Breast epithelium (tissue), 4 donors: ENCODE measurements at places on chromosomes 16 and 17. TPM values are rescaled to one million over a fixed set of nuclear protein-coding genes. Genes with fewer than 3 reads are reported as not detected.

SRCIN1 gene
- total RNA-seq, result 10.8 TPM

PSME3 gene
- 73.9 TPM for total RNA-seq

DNA sequence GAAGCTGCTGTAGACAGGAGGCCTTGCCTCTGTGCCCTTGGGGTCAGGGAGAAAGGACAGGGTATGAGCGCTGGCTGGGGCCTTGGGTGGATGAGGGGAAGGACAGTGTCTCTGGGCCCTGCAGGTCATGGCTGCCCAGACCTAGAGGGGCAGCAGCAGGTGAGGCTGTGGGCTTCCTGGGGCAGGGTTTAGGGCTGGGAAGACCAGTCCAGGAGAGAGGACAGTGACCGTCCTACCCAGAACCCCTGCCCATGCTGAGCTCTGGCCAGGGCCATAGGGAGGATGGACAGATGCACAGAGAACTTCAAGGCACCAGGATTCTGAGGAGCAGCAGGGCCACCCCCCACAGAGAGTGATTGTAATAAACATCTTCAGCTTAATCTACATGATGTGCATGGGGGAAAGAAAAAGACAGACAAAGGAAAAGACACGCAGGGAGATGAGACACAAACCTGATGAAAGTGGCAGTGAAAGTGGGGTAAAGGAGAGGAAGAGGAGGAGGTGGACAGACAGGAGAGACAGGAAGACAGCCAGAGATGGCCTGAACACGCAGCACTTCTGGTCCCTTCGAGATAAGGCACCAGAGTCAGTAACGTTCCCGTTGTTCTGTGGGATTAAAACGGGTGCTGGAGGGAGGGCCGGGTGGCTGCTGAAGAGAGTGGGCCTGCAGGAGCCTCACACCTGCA, 17.5 kb downstream of the FLOT2 start:
- no peak for DNase-seq

DNA sequence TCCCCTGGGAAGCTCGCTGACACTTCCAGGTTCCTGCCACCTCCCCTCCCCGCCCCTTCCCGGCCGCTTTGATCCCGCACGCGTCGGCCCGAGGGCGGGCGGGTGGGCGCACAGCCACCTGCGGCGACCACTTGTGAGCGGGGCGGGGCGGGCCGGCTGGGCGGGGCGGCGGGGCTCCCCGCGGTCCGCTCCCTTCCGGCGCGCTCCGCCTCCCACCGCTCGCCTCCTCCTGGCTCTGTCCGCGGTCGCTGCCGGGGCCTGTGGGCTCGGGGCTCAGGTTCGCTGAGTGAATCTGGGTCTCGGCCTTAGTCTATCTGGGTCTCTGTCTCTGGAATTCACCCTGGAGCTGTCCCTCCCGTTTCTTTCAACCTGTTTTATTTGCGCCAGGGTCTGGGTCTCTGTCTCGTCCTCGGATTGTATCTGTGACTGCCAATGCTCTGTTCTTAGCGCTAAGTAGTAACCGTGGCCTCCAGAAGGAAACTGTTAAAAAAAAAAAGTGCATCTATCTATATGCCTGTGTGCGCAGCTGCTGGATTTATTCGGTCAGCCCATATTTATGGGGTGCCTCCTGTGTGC, 2.7 kb upstream of the HES7 start:
- DNase-seq, result no peak

- no peak for DNase-seq
Observed at GRCh38 chr17:78107976-78108725, 20.4 kb downstream of the TMC6 start.

DNA sequence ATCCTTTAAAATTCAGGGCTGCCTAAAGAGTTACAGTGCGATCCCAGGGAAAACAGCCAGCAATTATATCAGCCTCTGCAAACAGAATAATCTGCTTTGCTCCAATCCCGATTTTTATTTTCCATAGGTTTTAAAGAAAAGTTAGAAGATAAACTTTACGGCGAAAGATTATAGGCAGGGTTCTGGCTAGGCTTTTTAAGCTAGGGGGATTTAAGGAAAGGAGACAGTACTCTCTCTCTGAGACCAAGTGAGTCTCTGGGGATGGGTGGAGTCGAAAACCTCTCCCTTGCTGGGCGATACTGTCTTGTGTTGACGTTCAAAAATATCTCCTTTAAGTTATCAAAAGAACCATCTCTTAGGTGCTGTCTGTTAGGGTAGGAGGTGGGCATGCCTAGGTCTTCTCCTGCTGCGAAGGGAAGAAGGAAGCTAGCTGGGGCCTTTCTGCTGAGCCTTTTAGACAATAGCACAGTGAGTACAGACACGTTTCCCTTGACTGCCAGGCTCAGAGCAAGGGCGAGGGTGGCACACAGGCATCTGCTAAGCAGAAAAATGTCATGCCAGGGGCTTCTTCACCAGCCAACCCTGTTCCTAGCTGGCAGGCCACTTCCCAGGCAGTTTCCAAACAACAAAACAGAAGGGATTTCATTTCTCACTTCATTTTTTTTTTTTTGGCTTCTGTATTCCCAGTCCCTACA, 167.9 kb upstream of the MAF start:
- no peak for DNase-seq

DNA sequence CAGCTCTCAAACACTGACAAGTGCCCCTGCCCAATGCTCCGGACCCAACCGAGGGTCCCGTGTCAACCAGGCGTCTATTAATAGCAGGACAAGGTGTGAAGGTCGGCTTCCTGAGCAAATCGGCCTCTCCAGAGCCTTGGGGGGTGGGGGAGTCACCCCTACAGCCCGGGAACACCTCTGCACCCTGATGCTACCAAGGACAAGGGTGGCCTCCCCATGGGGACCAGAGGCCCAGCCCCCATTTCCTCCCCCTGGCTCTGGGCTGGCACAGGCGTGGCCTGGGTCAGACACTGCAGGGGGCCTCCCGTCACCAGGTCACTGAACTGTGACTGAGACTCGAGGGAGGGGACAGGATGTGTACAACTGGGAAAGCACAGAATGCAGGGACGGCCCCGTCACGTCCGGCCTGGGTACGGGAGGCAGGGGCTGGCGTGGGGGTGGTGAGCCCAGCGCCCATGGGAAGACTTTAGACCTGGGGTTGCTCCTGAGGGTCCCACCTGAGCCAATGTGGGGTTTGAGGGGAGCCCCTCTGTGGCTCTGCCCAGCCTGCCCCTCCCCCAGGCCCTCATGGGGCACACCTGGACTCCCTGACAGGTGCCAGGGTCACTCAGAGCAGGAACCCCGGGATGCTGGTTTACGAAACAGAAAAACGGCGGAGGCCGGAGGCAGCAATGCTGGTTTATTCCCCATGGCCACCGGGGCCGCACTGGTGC, 579 bp upstream of the CYBA start:
- no peak for DNase-seq

GRCh38 chr16:30651124-30652004, 604 bp downstream of the PRR14 start:
- peak; percentile 57 for DNase-seq

GRCh38 chr16:968620-969019, 2.2 kb downstream of the LMF1 start:
- no peak for DNase-seq

TEX14 gene
- total RNA-seq, result 0.33 TPM

DNA sequence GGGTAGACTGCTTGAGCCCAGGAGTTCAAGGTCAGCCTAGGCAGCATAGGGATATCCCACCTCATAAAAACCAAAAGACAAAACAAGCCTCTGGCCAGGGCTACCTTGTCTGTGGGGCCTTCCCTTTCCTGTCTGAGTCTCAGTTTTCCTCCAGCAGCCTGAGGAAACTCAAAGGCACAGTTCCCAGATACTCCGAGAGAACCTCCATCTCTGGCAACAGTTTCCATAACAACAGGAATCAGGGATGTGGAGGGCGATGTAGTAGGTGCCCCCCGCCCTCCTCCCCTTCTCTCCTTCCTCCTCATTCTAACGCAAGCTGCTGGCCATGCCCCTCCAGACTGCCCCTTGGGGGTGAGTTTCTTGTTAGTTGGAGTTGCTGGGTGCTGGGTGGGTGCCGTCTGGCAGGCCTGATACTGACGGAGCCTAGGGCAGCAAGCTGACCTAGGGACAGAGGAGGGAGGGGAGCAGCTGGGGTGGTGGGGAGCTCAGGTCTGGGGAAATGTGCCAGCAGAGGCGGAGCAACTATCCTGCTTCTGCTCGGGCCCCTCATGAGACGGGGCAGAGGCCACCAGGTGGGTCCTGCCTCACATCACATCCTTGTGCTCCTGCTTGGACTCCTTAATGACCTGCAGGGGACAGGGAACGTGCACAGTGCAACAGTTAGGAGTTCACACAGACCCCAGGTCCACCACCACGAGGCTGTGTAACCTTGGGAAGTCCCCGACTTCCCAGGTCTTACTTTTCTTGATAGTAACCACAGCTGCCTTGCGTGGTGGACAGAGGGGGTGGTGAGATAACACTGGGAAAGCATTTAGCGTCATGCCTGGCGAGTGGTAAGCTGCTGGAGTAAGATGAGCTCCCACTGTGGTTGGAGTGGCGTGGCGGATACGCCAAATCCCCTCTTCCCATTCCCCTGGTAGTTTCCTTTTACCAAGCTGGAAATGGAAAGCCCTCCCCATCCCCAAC, 7.8 kb upstream of the EFTUD2 start:
- no peak for DNase-seq

GRCh38 chr16:77353587-77354263, 81.1 kb downstream of the ADAMTS18 start:
- DNase-seq, result no peak

DPEP3 gene
- total RNA-seq, result not detected

CA5A gene
- total RNA-seq, result not detected

OR3A3 gene
- not detected for total RNA-seq

DNA sequence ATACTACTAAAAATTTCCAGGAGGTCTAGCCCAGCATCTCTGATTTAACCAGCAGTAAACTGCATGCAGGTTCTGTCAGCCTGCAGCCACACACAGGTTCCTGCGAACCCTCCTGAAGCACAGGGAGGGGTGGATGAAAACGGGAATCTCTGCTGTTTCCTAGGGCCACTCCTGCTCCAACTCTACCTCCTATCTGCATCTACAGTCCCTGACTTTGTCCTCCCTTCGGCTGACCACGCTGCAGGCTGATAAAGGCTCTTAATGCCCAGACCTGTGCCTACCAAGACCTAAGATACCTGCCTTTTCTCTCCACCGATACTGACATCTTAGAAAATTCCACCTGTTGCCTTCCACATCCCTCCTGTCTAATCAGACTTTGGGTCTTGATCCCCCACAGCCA, 50.2 kb downstream of the CYTH1 start:
- DNase-seq, result no peak

- no peak for DNase-seq
Observed at GRCh38 chr16:66293932-66294331, 72.6 kb upstream of the CDH5 start.

GAS7 gene
- 33.4 TPM for total RNA-seq

DNA sequence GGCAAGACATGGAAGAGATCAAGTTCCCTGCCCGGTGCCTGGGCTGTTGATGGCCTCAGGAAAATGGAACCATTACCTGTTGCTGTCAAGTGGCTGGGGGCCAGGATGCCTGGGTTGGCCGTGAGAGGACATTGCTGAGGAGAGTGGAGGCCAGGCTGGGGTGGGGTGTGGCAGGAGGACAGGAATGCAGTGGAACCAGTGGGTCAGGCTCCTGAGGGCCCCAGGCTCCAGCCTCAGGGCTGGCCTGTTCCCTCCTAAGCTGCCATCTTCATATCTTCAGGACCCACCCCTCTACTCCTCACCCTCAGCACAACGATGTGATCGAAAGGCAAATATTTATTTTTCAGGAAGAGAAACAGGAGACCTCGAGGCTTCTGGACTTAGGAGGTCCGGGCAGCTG, 8.5 kb upstream of the YPEL3 start:
- DNase-seq, result peak; percentile 62

GRCh38 chr17:55641676-55642081, 81.0 kb downstream of the TMEM100 start:
- peak; percentile 26 for DNase-seq

RAC3 gene
- 23.0 TPM for total RNA-seq

DNA sequence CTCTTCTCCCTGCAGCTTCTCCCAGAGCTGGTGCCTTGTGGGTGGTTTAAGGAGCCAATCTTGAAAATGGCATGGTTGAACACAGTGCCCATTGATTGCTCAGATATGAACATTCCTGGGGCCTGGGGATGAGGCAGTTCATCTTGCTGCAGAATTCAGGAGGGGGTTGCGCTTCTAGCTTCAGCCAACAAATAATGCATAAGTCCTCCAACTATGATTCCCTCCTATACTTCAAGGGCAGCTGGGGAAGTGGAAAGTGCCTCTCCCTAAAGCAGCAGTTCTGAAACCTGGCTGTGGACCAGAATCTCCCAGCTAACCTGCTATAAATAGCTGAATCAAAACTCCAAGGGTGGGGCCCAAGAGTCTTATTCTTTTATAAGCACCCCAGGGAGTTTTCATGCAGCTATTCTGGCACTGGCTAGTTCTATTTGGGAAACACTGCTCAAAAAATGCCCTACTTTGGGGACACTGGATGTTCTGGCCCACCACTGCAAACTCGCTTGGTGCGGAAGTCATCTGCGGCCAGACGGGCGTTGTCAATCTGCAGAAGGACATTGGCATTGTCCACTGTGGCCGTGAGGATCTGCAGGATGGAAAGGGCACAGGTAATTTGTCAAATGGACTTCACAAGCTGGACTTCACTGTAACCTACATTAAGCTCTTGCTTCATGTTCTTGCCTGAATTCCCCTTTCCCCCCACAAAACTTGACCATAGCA, 130.3 kb downstream of the CCDC144A start:
- DNase-seq, result no peak

DNA sequence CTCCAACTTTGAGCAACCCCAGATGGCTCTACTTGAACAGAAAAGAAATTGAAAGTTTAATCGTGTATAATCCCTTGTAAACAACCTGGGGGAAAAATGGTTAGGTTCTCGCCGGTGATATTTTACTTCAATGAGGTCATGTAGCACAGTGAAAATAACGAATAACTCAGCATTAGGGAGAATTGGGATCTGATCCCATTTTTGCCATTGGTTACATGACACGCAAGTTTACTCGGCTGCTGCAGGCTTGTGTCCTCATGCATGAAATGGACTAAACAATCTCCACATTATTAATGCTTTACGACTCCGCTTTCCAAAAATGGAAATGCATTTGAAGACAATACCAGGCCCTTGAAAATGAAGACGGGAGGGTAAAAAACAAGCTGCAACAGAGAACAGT, 45.5 kb upstream of the LRRC37A3 start:
- no peak for DNase-seq

DNA sequence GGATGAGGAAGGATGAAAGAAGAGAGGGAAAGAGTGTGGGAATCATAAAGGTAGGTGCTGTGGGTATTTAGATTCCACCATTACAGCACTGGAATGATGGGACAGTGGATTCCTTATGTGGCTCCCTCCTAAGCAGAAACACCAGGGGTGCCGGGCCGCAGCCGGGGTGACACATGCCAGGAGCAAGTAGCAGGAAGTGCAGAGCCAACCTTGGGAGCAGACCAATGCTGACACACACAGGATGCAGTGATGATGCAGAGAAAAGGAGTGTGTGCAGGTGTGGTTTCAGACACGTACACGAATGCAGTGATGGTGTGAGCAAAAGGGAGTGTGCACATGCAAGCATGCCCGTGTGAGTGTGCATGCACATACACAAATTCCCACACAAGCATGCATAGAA, 338.0 kb downstream of the SLC39A11 start:
- no peak for DNase-seq
